Right forelimb (tissue), 1 donor: ENCODE measurements at places on chromosomes 5 and 9.

GRCh38 chr5:111722140-111722539 lies 34.9 kb downstream of the NREP start:
- DNase-seq = no peak

DNA sequence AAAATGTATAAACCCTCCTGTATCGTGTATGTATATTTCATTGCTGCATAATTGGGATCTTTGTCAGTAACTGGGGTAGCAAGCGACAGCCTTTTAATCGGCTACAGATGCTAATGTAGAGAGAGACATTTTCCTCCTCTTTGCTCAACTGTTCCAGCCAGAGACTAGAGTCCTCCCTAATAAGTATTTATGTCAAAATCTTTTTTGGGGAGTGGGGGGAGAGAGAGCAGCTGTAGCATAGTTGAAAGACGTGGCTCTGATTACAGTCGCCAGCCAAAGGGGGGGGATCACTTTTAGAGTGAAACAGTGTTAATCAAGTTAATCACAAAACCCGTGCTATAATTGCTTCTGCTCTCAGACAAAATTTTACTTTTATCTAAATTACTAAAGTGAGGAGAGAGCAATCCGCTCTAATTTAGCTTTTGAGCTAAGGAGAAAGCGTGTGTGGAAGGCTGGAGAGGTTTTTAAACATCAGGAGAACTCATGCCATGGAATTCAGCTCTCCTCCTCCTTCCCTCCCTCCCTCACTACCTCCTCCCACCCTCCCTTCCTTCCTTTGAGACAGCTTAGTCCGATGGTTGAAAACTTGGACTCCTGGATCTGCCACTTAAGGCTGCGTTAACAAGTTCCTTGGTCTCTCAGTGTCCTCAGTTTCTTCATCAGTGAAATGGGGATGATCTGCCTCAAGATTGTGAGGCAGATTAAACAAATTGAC lies 87.3 kb upstream of the ZNF618 start:
- DNase-seq = no peak

DNA sequence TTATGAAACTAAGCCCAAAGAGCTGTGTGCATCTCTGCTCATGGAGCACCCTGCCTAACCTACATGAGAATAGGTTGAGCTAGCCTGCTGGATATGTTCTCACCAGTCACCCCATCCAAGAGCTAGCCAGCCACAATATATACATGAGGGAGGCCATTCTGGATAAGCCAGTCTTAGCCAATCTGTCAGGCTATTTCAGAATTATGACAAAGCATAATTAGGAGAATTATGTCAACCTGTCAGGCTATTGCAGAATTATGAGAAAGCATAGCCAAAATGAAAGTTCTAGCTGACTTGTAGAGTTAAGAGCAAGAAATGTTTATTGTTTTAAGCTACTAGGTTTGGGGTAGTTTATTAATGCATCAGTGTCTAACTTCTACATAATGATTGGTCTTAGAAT lies 189.8 kb downstream of the WDR70 start:
- DNase-seq = no peak

- DNase-seq = no peak
Measured at GRCh38 chr9:92614763-92615461, 55.0 kb downstream of the IPPK start.
